Fibroblast of skin of back (primary cell): ENCODE measurements at places on chromosomes 6 and 20.

DNA sequence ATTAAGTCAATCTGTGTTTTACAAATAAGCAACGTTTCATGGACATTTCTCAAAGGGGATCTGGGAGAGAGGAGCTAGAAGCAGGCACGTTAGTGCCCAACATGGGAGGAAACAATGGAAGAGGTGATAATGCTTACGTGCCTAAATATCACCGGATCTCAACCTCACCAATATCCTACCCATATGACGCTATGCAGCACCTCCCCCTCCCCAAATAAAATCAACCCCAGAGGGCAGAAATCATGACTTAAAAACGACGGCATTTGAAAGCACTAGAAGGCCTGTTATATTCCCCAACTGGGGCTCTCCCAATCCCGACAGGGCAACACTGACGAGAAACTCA, 425 bp downstream of the HBS1L start:
- DNase-seq, result no peak

- no peak for DNase-seq
Observed at GRCh38 chr6:88422831-88423230, 256.7 kb upstream of the CNR1 start.

- DNase-seq, result no peak
Observed at GRCh38 chr6:56959094-56959493, 4.2 kb downstream of the BEND6 start.

DNA sequence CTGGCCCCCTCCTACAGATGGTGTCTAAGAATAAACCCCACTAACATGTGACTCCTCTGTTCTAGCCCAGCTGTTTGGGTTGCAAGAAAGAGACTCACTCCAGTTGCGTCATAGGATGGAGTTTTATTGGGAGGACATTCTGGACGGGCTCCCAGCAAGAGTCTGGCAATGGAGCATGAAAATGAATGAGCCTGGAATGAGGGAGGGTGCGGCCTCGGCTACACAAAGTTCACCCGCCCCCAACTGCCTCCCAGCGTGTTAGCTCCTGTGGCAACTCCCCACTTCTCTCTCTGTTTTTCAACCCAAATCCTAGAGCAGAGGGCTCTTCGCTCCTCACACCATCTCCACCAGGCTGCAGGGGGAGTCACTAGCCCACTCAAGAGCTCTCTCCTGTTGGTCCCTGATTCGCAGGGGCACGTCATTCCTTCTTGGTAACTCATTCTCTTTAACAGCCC, 5.1 kb upstream of the ADAM33 start:
- DNase-seq, result peak; percentile 83

DNA sequence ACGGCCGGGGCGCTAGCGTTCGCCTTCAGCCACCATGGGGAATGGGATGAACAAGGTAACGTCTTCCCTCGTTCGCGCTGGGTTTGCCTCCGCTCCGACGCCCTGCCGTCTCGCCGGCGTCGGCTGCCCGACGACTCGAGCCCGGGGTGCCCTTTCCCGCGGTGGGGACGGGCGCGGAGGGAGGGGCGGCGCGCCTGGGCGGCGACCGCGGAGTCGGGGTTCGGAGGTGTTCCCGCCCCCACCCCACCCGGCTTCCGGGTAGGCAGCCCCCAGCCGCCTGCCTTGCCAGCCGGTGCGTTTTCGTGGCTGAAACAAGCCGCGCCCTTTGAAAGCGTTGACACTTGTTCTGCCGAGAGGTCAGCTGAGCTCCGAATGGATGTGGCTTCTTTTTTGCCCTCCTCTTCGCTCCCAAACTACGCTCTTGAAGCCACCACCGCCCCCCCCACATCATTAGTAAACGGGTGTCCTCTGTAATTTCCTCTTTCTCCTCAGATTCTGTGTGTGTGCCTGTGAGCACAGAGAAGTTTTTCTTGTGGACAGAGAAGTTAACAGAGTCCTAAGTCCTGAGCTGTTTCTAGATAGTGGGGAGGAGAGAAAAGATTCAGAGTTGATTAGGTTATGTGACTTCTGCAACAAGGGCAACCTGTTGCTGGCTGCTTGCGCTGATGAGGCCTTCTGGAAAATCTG, 362 bp downstream of the DUSP22 start:
- DNase-seq, result peak; percentile 35

GRCh38 chr20:266596-267562, 9.4 kb downstream of the DEFB132 start:
- DNase-seq, result peak; percentile 62

- DNase-seq, result no peak
Observed at GRCh38 chr20:36092398-36093024, 62.0 kb upstream of the EPB41L1 start.

DNA sequence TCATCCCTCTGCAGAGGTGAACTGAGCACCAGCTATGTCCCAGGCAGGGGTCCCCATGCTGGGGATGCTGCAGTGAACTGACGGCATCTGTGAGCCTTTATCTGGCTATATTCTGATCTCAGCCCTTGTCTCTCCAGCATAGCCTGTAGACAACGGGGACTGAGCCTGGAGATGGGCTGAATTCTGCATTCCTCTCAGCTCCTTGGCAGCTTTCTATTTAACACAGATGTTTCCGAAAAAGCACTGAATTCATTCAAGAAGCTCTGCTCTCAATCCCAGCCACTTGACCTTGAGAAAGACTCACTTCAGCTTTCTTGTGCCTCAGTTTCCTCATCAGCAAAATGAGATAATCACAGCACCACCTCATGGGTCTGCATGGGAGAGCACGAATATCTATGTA, 204.4 kb upstream of the PMEPA1 start:
- DNase-seq, result no peak

DNA sequence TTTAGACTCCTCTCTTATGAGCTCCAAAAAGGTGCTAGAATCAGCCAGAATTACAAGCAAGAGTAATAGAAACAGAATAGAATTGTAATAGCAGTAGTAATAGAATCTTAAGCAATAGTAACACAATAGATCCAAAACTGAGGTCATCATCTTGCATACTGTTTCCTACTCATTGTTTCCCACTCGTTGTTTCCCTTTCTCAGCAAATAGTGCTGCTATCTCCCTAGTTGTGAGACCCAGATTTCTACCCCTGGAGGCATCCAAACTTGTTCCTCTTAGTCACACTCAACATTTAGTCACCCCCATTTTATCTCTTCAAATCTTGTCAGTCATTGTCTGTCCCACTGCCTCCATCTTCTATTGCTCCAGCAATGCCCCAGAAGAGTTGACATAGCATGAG, 356.9 kb upstream of the MARCKS start:
- no peak for DNase-seq

DNA sequence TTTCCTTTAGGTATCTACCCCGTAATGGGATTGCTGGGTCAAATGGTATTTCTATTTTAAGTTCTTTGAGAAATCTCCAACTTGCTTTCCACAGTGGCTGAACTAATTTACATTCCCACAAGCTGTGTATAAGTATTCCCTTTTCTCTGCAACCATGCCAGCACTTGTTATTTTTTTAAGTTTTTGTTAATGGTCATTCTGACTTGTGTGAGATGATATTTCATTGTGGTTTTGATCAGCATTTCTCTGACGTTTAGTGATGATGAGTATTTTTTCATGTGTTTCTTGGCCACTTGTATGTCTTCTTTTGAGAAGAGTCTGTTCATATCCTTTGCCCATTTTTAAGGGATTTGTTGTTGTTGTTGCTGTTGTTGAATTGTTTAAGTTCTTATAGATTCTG, 871.1 kb downstream of the KIF16B start:
- DNase-seq, result peak; percentile 93

GRCh38 chr6:133245422-133245903, 4.3 kb downstream of the EYA4 start:
- no peak for DNase-seq

GRCh38 chr20:760751-761417, 7.4 kb downstream of the SLC52A3 start:
- DNase-seq, result no peak

DNA sequence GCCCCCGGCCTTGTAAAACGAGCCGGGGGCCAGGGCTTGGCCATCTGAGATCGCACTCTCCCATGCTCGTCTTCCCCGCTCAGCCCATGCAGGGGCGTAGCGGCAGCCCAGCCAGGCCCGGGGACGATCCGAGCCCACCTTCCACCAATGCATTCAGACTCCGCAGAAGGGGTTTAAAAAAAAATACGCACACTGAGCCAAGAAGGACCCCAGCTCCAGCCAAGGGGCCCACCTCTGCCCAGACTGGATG, 320 bp downstream of the GSTA4 start:
- DNase-seq, result no peak

GRCh38 chr6:50925981-50926380, 107.3 kb downstream of the TFAP2B start:
- peak; percentile 4 for DNase-seq

GRCh38 chr6:164150232-164150631, 735.7 kb downstream of the QKI start:
- no peak for DNase-seq

GRCh38 chr20:17762873-17763557, 63.2 kb downstream of the BANF2 start:
- no peak for DNase-seq

DNA sequence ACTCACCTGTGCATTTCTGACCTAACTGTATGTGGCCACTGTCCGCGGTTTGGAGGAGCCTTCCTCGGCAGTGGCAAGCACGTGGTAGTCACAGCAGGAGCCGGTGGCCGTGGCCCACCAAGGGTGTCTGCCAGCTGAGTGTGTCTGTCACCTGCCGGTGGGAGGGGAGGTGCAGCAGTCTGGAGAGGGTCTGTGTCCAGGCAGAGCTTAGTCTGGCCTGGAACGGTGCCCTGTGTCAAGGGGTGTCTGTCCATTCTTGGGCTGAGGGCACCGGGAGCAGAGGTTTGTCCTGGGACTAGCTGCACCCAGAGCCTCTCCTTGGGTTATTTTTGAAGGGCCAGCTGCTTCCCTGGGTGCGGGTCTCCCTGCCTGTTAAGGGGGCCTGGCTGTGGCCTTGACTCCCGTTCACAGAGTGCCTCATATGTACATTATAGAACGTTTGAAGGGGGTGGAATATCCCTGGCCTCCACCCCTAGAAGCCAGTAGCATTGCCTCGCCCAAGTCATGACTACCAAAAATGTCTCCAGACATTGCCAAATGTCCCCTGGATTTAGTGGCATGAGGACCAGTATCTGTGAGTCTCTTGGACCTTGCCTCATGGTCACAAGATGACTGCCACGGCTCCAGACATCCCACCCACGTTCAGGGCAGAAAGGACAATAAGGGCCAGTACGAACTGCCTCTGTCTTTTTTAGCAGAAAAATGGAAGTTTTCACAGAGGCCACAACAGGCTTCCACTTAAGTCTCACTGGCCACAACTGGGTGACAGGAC, 5.2 kb downstream of the RBM38 start:
- no peak for DNase-seq

DNA sequence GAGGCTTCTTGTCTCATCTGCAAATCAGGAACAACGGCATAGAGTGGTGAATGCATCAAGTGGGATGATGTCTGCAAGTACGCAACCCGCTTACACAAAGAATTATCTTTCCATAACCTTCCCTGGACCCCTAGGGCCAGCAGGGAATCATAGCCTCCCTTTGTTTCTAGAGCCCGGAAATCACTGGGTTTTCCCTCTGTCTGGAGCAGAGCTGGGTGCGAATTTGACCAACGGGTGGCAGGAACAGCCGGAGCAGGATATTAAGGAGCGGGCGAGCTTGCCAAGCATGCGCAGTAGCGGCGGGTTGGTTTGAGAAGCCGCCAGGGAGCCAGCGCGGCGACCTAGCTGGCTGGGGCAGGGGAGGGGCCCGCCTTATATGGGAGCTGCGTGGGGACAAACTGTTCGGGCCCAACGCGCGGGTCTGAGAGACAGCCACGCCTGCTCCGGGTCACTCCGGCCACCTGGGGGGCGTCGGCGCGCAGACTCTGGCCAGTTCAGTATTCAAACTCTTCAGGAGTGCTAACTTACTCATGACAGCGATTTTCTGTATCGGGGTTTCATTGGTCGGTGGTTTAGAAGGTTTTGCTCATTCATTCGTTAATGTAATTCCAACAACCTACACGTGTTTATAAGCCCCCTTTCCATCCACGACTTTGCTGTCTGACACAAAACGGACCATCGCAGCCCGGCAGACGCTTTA, 1.6 kb upstream of the KIF16B start:
- peak; percentile 82 for DNase-seq

GRCh38 chr20:12925210-12925755, 83.5 kb upstream of the SPTLC3 start:
- DNase-seq, result peak; percentile 83

- DNase-seq, result peak; percentile 44
Observed at GRCh38 chr20:50020288-50020687, 37.5 kb downstream of the SNAI1 start.

GRCh38 chr20:13659288-13659687, 20.6 kb upstream of the TASP1 start:
- DNase-seq, result no peak

- no peak for DNase-seq
Observed at GRCh38 chr6:36248980-36249379, 20.9 kb upstream of the PNPLA1 start.

GRCh38 chr6:137846772-137847313, 20.2 kb upstream of the TNFAIP3 start:
- DNase-seq, result no peak

DNA sequence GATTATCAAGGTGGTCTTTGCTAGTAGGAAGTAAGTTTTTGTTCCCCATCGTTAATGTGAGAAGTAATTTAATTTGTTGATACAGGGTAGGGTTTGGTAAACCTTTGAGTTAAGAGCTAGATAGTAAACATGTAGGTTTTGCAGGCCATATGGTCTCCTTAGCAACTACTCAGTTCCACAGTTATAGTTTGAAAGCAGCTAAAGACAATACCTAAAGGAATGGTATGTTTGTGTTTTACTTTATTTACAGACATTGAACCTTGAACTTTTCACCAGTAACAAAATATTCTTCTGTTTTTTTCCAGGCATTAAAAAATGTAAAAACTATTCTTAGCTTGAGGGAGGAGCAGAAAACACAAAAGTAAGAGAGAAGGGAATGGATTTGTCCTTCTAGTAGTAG, 1.7 kb downstream of the CAP2 start:
- DNase-seq, result no peak

GRCh38 chr20:20638878-20639277, 73.6 kb downstream of the RALGAPA2 start:
- DNase-seq, result no peak

GRCh38 chr6:139820210-139820609, 445.8 kb upstream of the CITED2 start:
- peak; percentile 96 for DNase-seq

GRCh38 chr6:155327326-155328073, 13.2 kb upstream of the TFB1M start:
- peak; percentile 60 for DNase-seq

GRCh38 chr20:43514648-43514999, 7.1 kb downstream of the L3MBTL1 start:
- DNase-seq, result no peak

- DNase-seq, result peak; percentile 52
Observed at GRCh38 chr20:57387945-57388371, 3.2 kb upstream of the RBM38 start.

GRCh38 chr6:127204281-127204680, 62.4 kb upstream of the RNF146 start:
- DNase-seq, result no peak

DNA sequence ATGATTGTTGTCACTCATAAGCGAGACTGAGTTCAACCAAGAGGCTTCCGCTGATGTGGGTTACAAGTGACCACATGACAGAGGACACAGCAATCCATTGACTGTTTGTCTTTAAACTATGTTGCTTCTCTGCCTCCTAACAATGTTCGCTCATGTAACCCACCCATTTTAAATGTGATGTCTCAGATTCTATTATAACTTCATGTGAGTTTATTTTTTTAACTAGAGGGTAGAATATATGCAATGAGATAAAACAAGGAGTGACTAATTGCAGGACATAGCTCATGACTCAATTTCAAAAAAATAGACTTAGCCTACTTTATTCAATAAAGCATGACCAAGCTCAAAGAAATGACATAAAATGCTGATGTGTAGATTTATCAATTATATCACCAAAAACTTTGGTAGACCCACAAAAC, 119.2 kb upstream of the SASH1 start:
- DNase-seq, result peak; percentile 86

GRCh38 chr6:167794161-167795157, 32.3 kb upstream of the AFDN start:
- no peak for DNase-seq
